Dorsolateral prefrontal cortex (tissue), 122 donors: ENCODE measurements at places on chromosomes 12 and 14. TPM values are rescaled to one million over a fixed set of nuclear protein-coding genes. Genes with fewer than 3 reads are reported as not detected.

- DNase-seq: no peak
Observed at GRCh38 chr14:68403191-68404145, 389.4 kb downstream of the ZFP36L1 start.

GRCh38 chr14:70653662-70654061, 11.9 kb downstream of the TTC9 start:
- no peak for DNase-seq

The IAPP gene
- not detected for total RNA-seq

GRCh38 chr14:68744613-68745012, 48.3 kb downstream of the ZFP36L1 start:
- no peak for DNase-seq

DNA sequence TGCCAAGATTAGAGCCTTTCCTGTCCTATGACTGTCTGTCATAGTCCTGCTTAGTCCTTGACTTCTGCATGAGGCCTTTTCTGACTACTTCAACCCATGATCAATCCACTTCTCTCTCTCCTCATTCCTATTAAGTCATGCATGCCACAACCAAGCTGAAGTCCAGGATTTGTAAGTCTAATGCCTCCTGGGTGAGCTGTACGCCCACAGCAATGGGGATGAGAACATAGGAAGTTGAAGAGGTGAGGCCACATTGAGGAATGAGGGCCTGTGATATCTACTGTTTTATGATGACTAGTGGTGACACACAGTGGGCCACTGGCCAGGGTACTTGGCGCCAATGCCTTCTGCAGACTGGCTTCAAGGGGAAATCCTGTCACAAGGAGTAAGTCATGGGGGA, 994.1 kb upstream of the TMEM132C start:
- DNase-seq: no peak

DNA sequence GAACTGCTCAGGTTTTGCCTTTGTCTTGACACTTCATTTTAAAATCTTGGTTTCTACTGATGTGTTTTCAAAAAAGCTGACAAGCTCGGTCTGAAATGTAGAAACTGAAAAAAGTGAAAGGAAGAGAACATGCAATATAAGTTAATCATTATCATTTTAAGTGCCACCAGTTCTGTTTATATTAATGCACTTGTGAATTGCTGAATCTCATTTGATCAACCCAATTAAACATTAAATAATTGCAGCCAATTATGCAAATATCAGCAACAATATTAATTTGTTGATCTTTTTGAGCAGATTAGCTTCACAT, 133.8 kb downstream of the BCAT1 start:
- DNase-seq: no peak
